AML-193 (cell line): ENCODE measurements at places on chromosomes 3 and 15.

- no peak for DNase-seq
Measured at GRCh38 chr3:157336252-157337009, 100.2 kb upstream of the PTX3 start.

DNA sequence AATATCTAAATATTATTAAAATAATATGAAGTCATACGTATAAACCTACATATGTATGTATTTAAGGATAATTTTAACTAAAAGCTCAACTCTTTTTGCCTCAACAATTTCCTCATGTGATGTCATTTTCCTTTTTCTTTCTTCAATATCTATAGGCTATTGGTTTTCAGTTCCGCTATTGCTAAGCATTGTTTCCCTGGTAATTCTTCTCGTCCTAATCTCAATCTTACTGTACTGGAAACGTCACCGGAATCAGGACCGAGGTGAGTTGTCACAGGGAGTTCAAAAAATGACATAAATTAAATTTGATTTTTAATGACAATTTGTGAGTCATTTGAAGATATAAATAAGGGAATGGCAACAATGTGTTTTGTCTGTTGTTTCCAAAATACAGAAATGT lies 16.6 kb downstream of the CD200 start:
- DNase-seq, result no peak

GRCh38 chr3:187935623-187936156 lies 190.4 kb upstream of the BCL6 start:
- no peak for DNase-seq

GRCh38 chr15:76398317-76399104 lies 61.9 kb downstream of the ISL2 start:
- DNase-seq, result no peak

DNA sequence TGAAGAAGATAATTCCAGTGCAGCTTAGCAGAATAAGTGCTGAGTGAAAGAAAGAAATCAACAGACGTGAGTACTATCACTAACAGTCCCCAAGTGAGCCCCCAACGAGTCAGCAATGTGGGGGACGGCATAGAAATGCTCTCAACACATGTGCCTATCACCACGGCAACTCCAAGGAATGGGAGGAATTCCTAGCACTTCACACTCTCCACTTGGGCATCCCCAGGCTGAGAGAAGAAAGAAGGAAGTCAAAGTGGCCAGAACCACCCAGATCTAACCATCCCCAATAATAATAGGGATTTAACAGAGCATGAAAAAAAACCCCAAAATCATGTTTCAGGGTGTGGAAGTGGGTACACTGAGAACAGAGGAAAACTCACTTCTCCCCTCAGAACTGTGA lies 29.3 kb upstream of the CPNE4 start:
- DNase-seq, result no peak

DNA sequence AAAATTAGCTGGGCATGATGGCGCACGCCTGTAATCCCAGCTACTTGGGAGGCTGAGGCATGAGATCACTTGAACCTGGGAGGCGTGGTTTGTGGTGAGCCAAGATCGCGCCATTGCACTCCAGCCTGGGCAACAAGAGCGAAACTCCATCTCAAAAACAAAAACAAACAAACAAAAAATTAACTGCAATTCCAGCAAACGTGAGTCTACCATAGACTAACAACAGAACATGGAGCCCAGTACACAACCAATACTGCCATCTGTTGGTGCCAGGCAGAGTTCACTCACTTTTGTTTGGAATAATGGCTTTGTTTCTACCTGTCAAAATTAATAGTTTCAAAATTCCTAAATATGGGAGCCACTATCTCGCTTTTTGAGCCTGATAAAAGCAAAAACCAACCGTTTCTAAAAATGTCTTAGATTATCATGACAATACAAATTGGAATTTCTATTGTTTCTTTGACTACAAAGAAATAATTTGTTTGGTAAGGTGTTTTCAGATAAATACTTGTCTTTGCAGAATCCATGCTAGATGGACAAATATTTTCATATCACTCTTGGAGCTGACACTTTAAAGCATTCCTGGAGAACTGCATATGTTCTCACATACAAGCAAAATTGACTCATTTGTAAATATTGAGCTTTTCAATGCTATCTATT lies 45.0 kb downstream of the GPR176 start:
- no peak for DNase-seq

- no peak for DNase-seq
Measured at GRCh38 chr3:46695962-46696894, 2.7 kb upstream of the ALS2CL start.

- DNase-seq, result no peak
Measured at GRCh38 chr3:33931512-33931911, 133.1 kb downstream of the PDCD6IP start.

- DNase-seq, result no peak
Measured at GRCh38 chr3:159926573-159926972, 62.1 kb upstream of the IL12A start.

- DNase-seq, result no peak
Measured at GRCh38 chr15:80698676-80699075, 3.6 kb downstream of the ABHD17C start.

GRCh38 chr3:118675305-118675704 lies 359.3 kb downstream of the IGSF11 start:
- no peak for DNase-seq

DNA sequence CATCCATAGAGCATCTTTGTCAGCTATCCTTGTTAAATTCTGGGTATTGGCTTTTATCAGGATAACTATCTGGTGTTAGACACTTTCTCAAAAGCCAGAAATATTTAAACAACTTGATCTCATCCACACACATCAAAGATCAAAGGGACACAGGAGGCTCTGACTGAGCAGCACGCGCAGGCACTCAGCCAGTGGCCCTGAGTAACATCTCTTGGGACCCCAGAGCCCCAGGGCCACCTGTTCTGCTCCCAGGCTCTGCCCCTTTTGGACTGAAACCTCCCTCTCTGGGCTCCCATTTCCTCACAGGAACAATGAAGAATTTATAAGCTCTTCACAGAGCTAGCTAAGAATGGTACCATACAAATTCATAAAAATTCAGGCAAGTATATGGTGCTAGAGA lies 16.1 kb downstream of the ATP10A start:
- no peak for DNase-seq

- DNase-seq, result no peak
Measured at GRCh38 chr3:167967257-167968036, 128.3 kb downstream of the GOLIM4 start.

GRCh38 chr3:65728138-65728537 lies 310.6 kb downstream of the MAGI1 start:
- no peak for DNase-seq
